ENCODE measurements at places on chromosomes 16 and 17. TPM values are rescaled to one million over a fixed set of nuclear protein-coding genes. Genes with fewer than 3 reads are reported as not detected.

TMEM100 gene
- not detected for total RNA-seq

FOXN1 gene
- not detected for total RNA-seq

MEIOB gene
- not detected for total RNA-seq

PRSS27 gene
- total RNA-seq = 0.65 TPM

KRTAP9-4 gene
- not detected for total RNA-seq

NOD2 gene
- total RNA-seq = 0.86 TPM

RAB26 gene
- total RNA-seq = not detected

HAS3 gene
- total RNA-seq = 4.0 TPM

METTL16 gene
- total RNA-seq = 69.5 TPM

CLEC3A gene
- not detected for total RNA-seq

AANAT gene
- total RNA-seq = not detected

KRT9 gene
- not detected for total RNA-seq

CMTM2 gene
- total RNA-seq = not detected

NT5C3B gene
- total RNA-seq = 27.0 TPM

TBKBP1 gene
- total RNA-seq = 5.2 TPM

KCNH6 gene
- total RNA-seq = not detected

SPATA32 gene
- total RNA-seq = 0.22 TPM

RRN3 gene
- 47.8 TPM for total RNA-seq

ZNF652 gene
- 28.6 TPM for total RNA-seq

EXOC3L1 gene
- not detected for total RNA-seq

CHST5 gene
- total RNA-seq = not detected

MPP2 gene
- 9.6 TPM for total RNA-seq

TMEM231 gene
- total RNA-seq = 2.8 TPM

P3H4 gene
- 1.0 TPM for total RNA-seq

TEKT1 gene
- not detected for total RNA-seq

CACNA1G gene
- total RNA-seq = 0.03 TPM

PRAC1 gene
- not detected for total RNA-seq

VTN gene
- total RNA-seq = 0.49 TPM

CCL7 gene
- not detected for total RNA-seq

GAS7 gene
- 2.9 TPM for total RNA-seq

RMI2 gene
- total RNA-seq = 0.73 TPM

DPEP3 gene
- total RNA-seq = 0.58 TPM

ITGAD gene
- total RNA-seq = not detected

NECAB2 gene
- total RNA-seq = not detected

GNG13 gene
- total RNA-seq = not detected

SPNS1 gene
- 31.7 TPM for total RNA-seq

CYGB gene
- total RNA-seq = 0.57 TPM

ZC3H7A gene
- 106 TPM for total RNA-seq

IL21R gene
- total RNA-seq = 113 TPM

SKAP1 gene
- total RNA-seq = 62.4 TPM

CPNE7 gene
- 0.72 TPM for total RNA-seq

MEFV gene
- total RNA-seq = 0.19 TPM

AATK gene
- total RNA-seq = 0.72 TPM

FBF1 gene
- total RNA-seq = 21.1 TPM

HS3ST3A1 gene
- not detected for total RNA-seq

CLEC19A gene
- not detected for total RNA-seq

SLFN5 gene
- 46.7 TPM for total RNA-seq

RNF167 gene
- total RNA-seq = 49.3 TPM

CD300H gene
- not detected for total RNA-seq

UNC13D gene
- total RNA-seq = 123 TPM

SPN gene
- 38.2 TPM for total RNA-seq

PSMC3IP gene
- 4.1 TPM for total RNA-seq

CX3CL1 gene
- total RNA-seq = not detected

FAM171A2 gene
- 0.24 TPM for total RNA-seq

All from CD8-positive, alpha-beta T cell (primary cell).